ENCODE measurements at places on chromosomes 2 and 18.

DNA sequence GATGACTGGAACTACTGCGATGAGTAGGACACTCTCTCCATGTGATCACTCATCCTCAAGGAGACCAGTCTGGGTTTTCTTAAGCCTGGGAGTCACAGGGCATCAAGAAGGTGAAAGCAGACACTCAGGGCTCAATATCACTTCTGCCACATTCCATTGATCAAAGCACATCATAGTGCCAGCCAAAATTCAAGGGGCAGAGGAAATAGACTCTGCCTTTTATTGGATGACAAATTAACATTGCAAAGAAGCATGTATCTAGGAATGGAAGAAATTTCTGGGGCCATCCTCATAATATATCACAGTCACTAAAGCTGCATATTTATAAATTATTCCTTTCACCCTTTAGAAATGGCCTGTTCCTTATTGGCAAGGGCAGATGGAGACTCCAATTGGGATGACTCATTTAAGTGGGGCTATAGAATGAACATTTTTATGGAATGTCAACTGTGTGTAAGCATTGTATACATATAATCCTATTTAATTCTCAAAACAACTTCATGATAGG is 114.8 kb upstream of the CDC42EP3 start:
- no peaks in the 10 kb centered on the region for H3K36me3 ChIP-seq
- no peak for DNase-seq
- H3K27me3 ChIP-seq, result no peaks in the 10 kb centered on the region
- H3K4me1 ChIP-seq, result peaks cover under 1% of the 10 kb centered on the region

- H3K27ac ChIP-seq, result no peak overlapping the region
- DNase-seq, result no peak
- H3K4me3 ChIP-seq, result no peak overlapping the region
- no peaks in the 10 kb centered on the region for H3K36me3 ChIP-seq
Observed at GRCh38 chr18:40851014-40851429, 1104.0 kb upstream of the PIK3C3 start.

- H3K4me3 ChIP-seq, result no peak overlapping the region
- peaks cover 18% of the 10 kb centered on the region for H3K4me1 ChIP-seq
- no peak for DNase-seq
- peaks cover 10% of the 10 kb centered on the region for H3K36me3 ChIP-seq
- H3K27me3 ChIP-seq, result no peaks in the 10 kb centered on the region
Observed at GRCh38 chr18:12839526-12840196, 44.4 kb downstream of the PTPN2 start.

DNA sequence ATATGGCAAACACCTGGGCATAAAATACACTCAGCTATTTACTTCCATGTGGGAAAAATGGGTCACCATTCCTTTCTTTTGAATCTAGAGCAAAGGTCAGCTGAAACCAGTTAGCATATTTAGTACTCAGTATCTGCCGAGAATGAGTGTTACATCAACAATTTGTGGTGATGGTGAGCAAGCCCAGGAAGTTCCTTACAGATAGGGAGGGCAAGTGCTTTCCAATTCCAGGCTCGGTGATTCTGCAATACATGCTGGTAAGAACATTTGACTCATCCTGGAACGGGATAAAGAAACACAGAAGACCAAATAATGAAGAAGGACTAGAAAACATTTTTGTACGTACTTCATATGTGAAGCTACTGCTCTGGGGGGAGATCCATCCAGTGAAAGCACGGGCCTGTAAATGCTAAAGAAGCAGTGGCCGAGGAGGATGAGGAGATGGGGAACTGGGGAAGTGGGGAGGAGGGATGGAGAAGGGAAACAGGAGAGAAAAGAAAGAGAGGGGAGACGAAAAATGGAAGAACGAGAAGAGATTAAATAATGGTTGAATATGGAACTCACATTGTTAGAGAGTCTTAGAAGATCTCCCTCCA is 251.9 kb downstream of the TTC32 start:
- H3K4me3 ChIP-seq, result no peak overlapping the region
- no peaks in the 10 kb centered on the region for H3K4me1 ChIP-seq
- peaks cover 6% of the 10 kb centered on the region for H3K27me3 ChIP-seq
- no peaks in the 10 kb centered on the region for H3K36me3 ChIP-seq
- DNase-seq, result no peak

GRCh38 chr18:74522635-74523548 is 11.4 kb upstream of the CNDP1 start:
- H3K27me3 ChIP-seq, result no peaks in the 10 kb centered on the region
- H3K4me1 ChIP-seq, result peaks cover 17% of the 10 kb centered on the region
- no peak overlapping the region for H3K4me3 ChIP-seq
- peaks cover 51% of the 10 kb centered on the region for H3K36me3 ChIP-seq
- DNase-seq, result no peak

- H3K27me3 ChIP-seq, result no peaks in the 10 kb centered on the region
- no peaks in the 10 kb centered on the region for H3K36me3 ChIP-seq
- no peaks in the 10 kb centered on the region for H3K4me1 ChIP-seq
- H3K27ac ChIP-seq, result no peak overlapping the region
- no peak for DNase-seq
Observed at GRCh38 chr2:230505162-230505561, 89.2 kb downstream of the SP100 start.

- H3K27me3 ChIP-seq, result no peaks in the 10 kb centered on the region
- H3K27ac ChIP-seq, result no peak overlapping the region
Observed at GRCh38 chr2:209564816-209565215, 141.0 kb downstream of the MAP2 start.

GRCh38 chr2:157315901-157316300 is 9.7 kb downstream of the ERMN start:
- no peak overlapping the region for H3K27ac ChIP-seq
- DNase-seq, result no peak
- H3K4me3 ChIP-seq, result no peak overlapping the region
- H3K4me1 ChIP-seq, result no peaks in the 10 kb centered on the region

- no peak overlapping the region for H3K27ac ChIP-seq
- DNase-seq, result no peak
Observed at GRCh38 chr2:54881759-54882158, 158.3 kb downstream of the EML6 start.

- peaks cover 17% of the 10 kb centered on the region for H3K4me1 ChIP-seq
- H3K27ac ChIP-seq, result no peak overlapping the region
- DNase-seq, result peak; percentile 25
- peaks cover 6% of the 10 kb centered on the region for H3K36me3 ChIP-seq
Observed at GRCh38 chr2:109355192-109355843, 226.3 kb downstream of the SH3RF3 start.

DNA sequence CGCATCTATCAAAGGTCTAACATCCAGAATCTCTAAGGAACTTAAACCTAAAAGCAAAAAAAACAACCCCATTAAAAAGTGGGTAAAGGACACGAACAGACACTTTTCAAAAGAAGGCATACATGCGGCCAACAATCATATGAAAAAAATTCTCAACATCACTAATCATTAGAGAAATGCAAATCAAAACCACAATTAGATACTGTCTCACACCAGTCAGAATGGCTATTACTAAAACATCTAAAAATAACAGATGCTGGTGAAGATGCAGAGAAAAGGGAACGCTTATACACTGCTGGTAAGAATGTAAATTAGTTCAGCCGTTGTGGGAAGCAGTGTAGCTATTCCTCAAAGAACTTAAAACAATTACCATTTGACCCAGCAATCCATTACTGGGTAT is 38.0 kb downstream of the PPP3R1 start:
- peaks cover 18% of the 10 kb centered on the region for H3K4me1 ChIP-seq
- peaks cover 31% of the 10 kb centered on the region for H3K36me3 ChIP-seq
- H3K4me3 ChIP-seq, result no peak overlapping the region
- DNase-seq, result no peak
- H3K27ac ChIP-seq, result no peak overlapping the region

DNA sequence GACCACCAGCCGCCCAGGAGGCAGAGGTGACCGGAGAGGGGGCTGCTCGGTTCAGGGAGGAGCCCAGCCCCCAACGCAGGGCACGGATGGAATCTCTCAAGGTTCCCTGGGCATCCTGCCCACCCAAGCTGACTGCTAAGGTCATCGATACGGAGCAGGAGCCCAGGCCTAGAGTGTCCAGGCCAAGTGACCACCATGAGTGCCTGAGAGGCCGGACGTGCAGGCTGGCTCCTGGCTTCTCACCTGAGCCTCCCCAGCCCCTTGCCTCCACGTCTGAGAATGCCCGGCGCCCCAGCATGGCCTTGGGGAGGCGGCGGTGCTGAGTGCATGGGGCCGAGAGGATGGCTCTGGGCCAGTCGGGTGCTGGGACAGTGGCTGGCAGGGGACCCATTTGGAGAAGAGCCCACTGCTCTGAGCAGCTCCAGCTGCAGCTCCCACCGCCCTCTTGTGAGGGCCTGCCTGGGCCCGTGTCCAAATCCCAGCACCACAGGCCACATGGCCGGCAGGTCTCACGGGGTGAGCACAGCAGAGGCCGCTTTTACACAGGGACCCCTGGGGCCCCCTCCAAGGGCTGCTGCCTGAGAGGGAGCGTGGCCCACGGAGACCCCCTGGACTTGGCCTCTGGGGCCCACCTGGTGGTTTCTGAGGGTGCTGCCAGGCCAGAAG is 102.8 kb upstream of the CTDP1 start:
- H3K36me3 ChIP-seq, result no peaks in the 10 kb centered on the region
- peak; percentile 66 for DNase-seq
- H3K27ac ChIP-seq, result no peak overlapping the region
- H3K27me3 ChIP-seq, result no peaks in the 10 kb centered on the region

GRCh38 chr2:25340181-25340921 is 1.4 kb downstream of the DNMT3A start:
- H3K27me3 ChIP-seq, result no peaks in the 10 kb centered on the region
- H3K36me3 ChIP-seq, result no peaks in the 10 kb centered on the region
- H3K4me3 ChIP-seq, result peak overlapping the region; percentile 69

DNA sequence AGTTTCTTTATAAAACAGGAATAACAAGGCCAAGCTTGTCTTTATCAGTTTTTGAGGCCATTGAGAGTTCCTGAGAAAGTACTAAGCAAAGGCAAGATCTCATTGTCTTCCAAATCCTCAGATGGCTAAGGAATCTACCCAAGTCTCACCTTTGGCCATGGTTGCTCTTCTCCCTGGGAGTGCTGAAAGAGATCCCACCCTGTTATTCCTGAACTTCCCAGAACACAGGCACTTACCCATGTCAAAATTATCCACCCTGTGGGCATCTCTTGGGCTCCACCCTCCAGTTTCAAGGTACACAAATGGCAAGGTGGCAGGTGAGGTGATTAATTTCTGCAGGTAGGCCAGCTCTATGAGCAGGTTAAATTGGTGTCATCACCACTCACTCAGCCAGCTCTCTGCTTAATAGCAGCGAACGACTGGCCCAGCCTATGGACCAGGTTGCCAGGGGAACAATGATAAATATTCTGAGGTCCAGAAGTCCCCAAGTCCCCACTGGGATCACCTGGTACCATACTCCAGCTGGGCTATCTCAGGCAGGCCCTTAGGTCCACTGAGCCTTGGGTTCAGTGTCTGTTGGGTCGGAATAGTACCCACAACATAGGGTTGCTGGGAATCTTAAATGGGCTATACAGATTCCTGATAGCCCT is 2.3 kb upstream of the SPRED2 start:
- no peaks in the 10 kb centered on the region for H3K27me3 ChIP-seq
- peak overlapping the region; percentile 96 for H3K4me3 ChIP-seq
- peaks cover 33% of the 10 kb centered on the region for H3K4me1 ChIP-seq
- no peaks in the 10 kb centered on the region for H3K36me3 ChIP-seq

DNA sequence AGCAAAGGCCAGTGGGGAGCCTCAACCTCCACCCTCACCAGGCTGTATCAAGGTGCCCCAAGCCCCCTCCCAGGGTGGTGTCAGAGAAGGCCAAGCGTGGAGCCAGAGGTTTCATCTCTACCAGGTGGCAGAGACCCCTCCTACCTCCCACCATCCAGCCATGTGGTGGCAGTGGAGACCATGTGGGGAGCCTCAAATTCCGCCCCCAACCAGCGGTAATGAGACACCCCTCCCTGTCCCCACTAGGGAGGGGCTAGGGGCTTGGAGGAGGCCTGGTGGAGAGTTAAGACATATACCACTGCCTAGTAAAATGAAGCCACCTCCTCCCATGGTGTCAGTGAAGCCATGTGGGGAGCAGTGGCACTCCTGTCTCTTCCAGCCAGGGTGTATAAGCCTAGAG is 24.4 kb upstream of the YPEL5 start:
- no peak overlapping the region for H3K27ac ChIP-seq
- no peak for DNase-seq
- H3K27me3 ChIP-seq, result peaks cover 21% of the 10 kb centered on the region
- no peaks in the 10 kb centered on the region for H3K4me1 ChIP-seq
- H3K36me3 ChIP-seq, result no peaks in the 10 kb centered on the region

DNA sequence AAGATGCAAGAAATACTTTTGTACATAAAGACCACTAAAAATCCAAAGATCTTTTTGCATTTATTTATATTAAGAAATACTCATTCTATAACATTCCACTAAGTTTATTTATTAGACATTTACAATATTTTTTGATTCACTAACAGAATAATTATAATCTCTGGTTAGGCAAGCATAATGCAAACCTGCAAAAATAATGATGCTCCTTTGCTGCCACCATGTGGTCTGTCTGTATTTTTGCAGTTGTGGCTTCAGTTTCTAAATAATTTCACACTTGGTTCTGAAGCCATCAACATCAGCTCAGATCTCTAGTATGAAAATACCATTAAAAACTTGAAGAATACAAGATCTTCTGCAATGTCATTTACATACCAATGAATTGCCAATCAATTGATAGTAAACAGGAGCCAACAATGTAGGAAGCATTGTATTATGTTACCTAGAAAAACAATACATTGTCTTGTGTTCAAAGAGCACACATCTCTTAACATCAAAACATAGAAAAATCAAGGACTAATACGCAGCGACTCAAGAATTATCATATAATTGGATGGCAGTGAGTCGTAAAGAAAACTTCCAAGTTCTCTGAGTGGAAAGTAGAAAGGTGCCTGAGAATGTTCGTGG is 28.8 kb upstream of the WDR75 start:
- no peaks in the 10 kb centered on the region for H3K27me3 ChIP-seq
- peaks cover 15% of the 10 kb centered on the region for H3K4me1 ChIP-seq
- no peak overlapping the region for H3K27ac ChIP-seq
- DNase-seq, result no peak

DNA sequence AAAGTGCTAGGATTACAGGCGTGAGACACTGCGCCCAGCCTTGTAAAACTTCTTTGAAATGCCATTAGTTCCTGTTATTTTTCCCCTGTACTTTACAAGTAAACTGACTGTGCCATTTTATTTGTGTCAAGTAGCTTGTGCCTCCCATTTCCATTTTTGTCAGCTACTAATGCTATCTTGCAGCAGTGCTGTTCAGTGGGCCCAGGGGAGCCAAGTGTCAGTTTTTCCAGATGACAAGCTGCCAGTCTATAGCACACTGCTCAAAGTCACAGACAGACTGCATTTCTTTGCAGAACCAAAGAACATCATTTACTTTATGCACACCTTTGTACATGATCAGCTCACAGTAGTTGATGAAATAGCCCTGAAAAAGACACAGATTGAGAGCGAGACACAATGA is 901.3 kb upstream of the CDH2 start:
- no peaks in the 10 kb centered on the region for H3K36me3 ChIP-seq
- no peak for DNase-seq
- no peaks in the 10 kb centered on the region for H3K4me1 ChIP-seq
- H3K27me3 ChIP-seq, result no peaks in the 10 kb centered on the region
- H3K4me3 ChIP-seq, result no peak overlapping the region

DNA sequence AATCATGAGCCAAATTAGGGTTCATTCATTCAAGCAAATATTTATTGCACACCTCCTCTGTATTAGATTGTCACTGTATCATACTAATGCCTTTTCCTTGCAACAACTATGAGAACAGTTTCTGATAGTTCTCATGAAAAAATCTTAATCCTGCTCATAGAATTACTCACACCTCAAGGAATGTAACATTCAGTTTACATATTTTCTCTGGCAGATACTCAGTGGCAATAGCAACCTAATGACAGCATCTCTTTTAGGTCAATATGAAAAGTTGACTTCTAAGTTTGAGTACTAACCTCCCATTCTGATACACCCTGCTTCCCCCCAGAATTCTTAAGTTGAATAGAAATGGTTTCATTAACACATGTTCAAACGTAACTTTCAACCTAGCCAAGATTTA is 132.0 kb downstream of the VWC2L start:
- H3K4me1 ChIP-seq, result no peaks in the 10 kb centered on the region
- DNase-seq, result no peak
- no peak overlapping the region for H3K4me3 ChIP-seq
- H3K27me3 ChIP-seq, result no peaks in the 10 kb centered on the region
- no peaks in the 10 kb centered on the region for H3K36me3 ChIP-seq
- no peak overlapping the region for H3K27ac ChIP-seq

All from type B pancreatic cell (in vitro differentiated cells).